ENCODE measurements at places on chromosomes 6 and 20.

DNA sequence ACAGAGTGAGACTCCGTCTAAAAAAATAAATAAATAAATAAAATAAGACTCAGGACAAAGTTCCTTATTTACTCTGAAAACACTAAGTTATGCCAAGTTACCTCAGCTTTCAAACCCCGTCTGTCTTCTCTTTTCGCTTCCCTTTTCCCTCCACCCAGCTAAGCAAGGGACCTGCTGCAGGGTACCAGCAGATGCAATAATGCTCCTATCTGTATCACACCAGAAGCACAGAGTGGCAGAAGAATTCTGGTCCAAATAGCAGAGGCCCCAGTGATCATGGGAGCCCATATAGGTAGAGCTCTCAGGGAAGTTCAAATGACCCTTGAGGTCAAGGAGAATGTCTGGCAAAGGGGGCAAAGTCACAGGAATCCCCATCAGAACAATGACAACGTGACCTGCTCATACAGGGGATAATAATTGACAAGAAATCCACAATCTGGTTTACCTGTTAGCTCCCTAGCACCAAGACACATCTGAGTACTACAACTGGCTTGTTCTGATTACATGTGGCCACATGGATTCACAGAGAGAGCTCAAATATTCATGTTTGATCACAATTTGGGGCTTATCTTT, 8.7 kb downstream of the GCM1 start:
- DNase-seq: no peak

- DNase-seq: no peak
Observed at GRCh38 chr6:97850458-97851212, 567.6 kb upstream of the MMS22L start.

DNA sequence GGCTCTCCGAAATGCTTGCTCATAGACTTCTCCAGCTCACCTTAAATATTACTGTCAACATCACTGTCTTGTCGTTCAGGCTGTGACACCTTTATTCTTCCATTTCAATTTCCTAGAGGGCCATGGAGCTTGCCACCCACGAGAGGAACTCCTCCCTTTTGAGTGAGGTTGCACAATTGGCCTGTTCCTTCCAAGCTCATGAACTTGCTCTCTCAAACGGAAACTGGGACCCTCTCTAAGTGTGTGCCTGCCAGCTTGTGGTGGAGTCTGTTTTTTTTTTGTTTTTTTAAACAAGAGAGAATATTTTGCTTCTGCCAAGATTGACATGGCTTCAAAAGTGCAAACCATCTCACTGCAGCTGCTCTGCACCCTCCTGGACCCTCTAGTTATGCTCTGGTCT, 19.3 kb upstream of the IYD start:
- no peak for DNase-seq

- no peak for DNase-seq
Observed at GRCh38 chr20:45111799-45112471, 3.0 kb downstream of the WFDC5 start.

DNA sequence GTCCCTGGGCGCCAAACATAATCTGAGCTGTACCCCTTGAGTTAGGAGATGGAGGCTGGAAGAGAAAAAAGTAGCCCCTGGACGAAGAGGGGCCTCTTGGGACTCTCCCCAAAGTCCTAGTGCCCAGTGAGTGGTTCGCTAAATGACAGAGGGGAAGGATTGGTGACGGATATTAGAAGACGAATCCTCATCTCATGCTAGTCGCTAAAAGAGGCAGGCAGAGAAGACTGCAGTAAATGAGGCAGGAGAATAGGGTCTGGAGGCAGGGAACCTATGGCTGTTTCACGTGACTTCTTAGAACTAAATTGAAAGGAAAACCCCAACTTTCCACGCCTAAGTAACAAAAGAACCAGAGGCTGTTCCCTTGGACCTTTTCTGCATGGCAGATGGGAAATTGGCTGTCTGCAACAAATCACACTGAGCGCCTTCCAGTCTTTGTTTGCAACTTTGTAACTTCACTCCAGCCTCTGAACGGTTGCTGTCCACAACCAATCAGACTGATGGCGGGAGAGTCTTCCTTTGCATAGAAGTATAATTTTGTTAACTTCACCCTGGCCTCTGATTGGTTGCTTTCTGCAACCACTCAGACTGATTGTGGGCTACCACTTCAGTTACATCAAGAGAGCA, 731 bp upstream of the RBL1 start:
- no peak for DNase-seq

DNA sequence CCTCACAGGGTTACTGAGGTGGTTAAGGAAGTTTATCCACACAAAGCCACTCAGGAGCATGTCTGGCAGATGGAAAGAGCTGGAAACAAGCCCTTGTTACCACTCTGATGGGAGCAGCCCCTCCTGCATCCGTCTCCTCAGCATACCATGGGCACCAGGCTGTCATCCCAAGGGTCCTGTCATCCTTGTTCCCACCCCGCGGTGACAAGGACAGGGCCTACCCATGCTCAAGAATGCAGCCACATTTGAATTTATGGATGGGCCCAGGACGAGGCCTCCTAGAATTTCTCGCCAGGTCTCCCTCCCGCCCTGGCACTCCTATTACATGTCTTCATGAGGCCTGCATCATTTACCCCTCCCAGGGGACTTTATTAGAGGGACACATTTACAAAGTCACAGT, 60.0 kb downstream of the NPEPL1 start:
- DNase-seq: no peak

DNA sequence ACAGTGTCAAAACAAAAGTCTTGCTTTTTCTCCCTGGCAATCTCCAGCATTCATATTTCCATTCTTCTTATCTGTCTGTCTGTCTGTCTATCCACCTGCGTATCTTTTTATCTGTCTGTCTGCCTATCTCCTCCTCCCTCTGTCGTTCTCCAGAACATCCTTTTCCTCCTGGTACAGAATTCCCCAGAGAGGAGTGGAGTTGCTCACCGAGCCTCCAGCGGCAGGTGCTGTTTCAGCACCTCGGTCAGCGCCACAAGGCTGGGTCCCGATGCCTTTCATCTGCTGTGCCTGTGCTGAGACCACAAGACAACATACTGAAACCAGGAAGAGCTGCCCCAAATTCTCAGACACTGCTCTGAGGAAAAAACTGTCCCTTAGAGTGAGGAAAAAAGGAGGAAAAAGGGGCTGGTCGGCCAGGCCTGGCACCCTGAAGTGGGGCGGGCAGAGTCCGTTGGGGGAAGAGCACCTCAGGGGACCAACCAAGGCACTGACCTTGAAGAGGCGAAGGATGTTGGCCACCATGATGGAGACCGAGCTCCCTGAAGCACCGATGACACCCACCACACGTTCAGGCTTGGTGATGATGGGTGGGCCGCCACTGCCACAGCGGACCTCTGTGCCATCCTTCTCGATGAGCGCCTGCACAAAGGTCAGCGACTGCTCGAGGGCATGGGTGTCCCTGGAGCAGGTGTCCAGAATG, 13.3 kb downstream of the GRM4 start:
- no peak for DNase-seq

- no peak for DNase-seq
Observed at GRCh38 chr6:23413327-23414050, 712.5 kb upstream of the NRSN1 start.

DNA sequence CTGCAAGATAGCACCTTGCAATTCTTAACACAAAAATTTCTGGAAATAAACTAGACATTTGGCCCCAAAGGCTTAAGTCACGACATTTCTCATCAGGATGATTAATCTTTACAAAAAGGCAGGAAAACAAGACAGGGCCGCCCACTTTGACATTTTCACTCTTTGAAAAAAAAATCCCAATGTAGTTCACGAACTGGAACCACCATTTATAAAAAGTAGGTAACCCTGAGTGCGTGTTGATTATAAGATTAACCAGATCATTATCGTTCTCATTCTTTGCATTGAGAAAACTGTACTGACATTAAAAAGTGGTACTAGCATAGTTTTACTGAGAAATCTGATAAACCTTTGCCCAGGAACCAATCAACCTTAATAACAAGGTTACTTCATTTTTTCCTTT, 108.8 kb downstream of the HUS1B start:
- DNase-seq: no peak

- no peak for DNase-seq
Observed at GRCh38 chr6:70163795-70164194, 139.1 kb downstream of the COL9A1 start.

DNA sequence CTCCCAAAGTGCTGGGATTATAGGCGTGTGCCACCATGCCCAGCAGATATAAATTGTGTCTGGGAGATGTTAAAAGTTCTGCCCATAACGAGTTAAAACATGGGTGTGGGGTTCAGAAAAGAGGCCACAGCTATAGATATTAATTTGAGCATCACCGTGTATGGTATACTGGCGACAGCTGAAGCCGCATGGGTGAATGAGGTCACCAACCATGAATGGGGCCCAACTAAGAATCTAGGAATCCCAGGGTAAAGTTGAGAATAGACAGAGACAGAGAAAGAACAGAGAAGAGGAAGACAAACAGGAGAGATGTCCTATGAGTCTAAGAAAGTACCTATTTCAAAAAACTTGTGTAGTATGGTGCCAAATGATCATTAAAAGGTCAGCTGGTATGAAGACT, 50.9 kb downstream of the ILRUN start:
- DNase-seq: no peak

DNA sequence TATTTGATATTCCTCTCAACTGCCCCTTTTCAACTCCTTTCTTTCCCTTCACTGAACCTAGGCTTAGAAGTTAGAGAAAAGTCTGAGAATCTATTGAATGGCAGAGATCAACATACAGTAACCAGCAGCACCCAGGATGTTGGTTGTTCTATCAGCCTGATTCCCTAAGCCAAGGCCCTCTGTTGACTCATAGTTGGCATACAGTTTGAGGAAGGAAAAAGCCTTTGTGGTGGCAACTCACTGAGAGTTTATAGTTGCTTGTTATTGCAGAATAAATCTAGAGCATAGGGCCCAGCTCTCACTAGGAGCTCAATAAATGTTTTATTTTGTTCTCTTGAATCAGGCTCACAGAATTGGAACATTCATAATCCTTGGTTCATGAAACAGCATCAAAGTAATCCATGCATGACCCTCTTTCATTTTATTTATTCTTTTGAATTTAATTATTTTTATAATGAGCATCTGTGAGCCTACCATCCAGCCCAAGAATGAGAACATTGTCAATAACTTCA, 119.1 kb upstream of the ADGRF1 start:
- no peak for DNase-seq

DNA sequence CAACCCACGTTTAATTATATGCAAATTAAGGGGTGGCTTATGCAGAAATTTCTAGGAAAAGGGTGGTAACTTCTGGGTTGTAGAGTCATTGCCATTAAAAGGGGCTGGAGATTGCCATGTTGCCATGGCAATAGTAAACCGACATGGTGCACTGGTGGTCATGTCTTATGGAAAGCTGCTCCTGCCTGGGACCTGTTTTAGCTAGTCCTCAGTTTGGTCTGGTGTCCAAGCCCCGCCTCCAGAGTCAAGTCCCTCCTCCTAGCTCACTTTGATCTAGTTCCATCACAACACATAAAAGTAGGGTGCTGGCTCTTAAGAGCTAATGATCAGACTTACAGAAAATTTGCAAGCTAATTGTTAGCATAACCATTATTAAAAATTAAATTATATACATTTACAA, 5.3 kb downstream of the SLC22A2 start:
- DNase-seq: no peak

- DNase-seq: no peak
Observed at GRCh38 chr20:40672095-40672494, 16.9 kb downstream of the MAFB start.

DNA sequence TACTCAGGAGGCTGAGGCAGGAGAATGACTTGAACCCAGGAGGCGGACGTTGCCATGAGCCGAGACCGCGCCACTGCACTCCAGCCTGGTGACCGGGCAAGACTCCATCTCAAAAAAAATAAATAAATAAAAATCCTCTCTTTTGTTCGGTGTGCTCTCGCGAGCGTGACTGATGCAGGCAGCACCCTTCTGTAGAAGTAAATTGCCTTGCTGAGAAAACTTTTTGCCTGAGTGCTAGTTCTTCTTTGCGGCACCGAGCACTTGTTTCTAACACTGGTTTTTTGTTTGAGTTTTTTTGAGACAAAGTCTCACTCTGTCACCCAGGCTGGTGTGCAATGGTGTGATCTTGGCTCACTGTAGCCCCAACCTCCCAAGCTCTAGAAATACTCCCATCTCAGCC, 30.5 kb downstream of the PLN start:
- DNase-seq: no peak

DNA sequence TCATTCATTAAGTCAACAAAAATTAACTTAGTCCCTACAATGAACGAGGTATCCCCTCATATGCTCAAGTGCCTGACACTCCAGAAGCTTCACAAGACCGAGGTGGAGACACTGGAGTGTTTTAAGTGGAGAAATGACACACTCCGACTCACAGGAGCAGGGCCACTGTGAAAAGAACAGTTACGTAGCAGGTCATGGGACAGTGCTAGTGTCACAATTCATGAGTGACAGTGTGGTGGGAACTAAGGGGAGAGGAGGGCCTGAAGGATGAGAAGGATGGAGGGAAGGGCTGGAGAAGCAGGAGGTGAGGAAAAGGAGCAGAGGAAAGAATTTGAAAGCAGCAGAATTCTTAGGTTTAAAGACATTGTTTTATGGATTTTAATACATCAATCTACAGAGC, 1.3 kb upstream of the HLA-A start:
- DNase-seq: no peak
